ENCODE measurements at places on chromosomes 7 and 10. TPM values are rescaled to one million over a fixed set of nuclear protein-coding genes. Genes with fewer than 3 reads are reported as not detected.

NCF1 gene
- total RNA-seq: 0.39 TPM

LAMB1 gene
- not detected for total RNA-seq

MRLN gene
- total RNA-seq: 0.23 TPM

KCNMA1 gene
- total RNA-seq: not detected

GRCh38 chr10:15678851-15679250, 40.9 kb downstream of the ITGA8 start:
- no peaks in the 10 kb centered on the region for H3K36me3 ChIP-seq
- DNase-seq: no peak
- peaks cover 4% of the 10 kb centered on the region for H3K27me3 ChIP-seq
- H3K4me3 ChIP-seq: no peak overlapping the region
- H3K4me1 ChIP-seq: no peaks in the 10 kb centered on the region

DNA sequence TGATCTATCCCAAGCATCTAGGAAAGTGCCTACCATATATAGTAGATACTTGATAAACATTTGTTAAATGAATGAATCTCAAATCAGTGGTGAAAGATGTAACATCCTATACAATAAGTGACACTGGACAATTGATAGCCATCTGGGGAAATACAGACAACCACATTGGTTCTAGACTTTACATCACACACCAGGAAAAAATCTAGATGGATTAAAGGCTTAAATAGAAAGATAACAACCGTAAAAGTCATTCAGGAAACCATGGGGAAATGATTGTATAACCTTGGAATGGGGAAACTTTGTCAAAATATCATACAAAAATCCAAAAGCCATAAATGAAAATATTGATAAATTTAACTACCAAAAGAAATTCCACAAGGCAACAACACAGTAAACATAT, 7.0 kb upstream of the GARIN1A start:
- no peak overlapping the region for H3K4me3 ChIP-seq
- DNase-seq: no peak
- H3K27ac ChIP-seq: no peak overlapping the region
- no peaks in the 10 kb centered on the region for H3K4me1 ChIP-seq
- no peaks in the 10 kb centered on the region for H3K27me3 ChIP-seq
- H3K36me3 ChIP-seq: peaks cover 8% of the 10 kb centered on the region

DNA sequence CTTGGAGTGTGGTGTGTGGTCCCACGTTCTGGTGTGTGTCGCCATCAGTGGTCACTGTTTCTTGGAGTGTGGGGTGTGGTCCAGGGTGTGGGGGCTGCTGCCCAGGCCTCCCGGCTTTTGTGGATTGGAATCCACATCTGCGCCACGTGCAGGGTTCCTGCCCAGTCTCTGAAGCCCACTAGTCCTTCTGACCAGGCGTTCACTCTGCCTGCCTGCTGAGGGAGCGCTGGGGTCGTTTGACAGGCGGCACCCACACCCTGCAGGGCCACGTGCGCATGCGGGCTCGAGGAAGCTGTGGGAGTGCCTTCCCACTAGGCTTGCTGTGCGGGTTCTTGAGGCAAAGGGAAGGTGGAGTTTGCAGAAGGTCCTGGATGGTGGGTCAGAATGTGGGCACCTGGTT, 51.4 kb downstream of the INPP5A start:
- H3K4me3 ChIP-seq: peak overlapping the region; percentile 62
- peak overlapping the region; percentile 83 for H3K27ac ChIP-seq
- peaks cover 32% of the 10 kb centered on the region for H3K4me1 ChIP-seq

DNA sequence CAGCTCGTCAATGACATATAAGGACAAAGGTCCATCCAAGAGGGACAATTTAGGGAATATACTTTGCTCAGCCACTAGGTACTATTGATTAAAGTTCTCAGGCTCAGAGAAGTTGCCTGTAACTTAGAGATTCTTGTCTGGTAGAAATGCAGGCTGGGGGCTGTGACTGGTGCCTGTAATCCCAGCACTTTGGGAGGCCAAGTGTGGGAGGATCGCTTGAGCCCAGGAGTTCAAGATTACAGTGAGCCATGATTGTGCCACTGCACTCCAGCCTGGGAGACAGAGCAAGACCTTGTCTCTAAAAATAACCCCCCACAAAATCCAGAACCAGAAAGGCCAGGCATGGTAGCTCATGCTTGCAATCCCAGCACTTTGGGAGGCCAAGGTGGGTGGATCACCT, 36.2 kb upstream of the ACTR3B start:
- H3K4me1 ChIP-seq: no peaks in the 10 kb centered on the region
- DNase-seq: no peak
- H3K4me3 ChIP-seq: no peak overlapping the region

DNA sequence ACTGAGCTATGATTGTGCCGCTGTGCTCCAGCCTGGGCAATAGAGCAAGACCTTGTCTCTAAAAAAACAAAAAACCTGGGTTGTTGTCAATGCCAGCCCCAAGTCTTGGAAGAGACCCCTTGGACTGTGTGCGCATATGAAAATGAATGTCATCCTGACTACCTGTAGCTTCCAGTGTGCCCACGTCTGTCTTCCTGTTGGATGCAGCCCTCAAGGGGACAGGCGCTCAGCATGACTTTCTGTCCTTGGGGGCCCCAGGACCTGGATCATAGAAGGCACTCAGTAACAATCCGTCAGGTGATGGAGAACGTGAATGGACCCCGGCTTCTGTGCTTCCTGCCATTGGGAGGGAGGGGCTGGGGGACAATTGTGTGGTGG, 9.0 kb downstream of the PRF1 start:
- no peak overlapping the region for H3K4me3 ChIP-seq
- DNase-seq: no peak
- peaks cover 19% of the 10 kb centered on the region for H3K36me3 ChIP-seq
- no peak overlapping the region for H3K27ac ChIP-seq
- peaks cover 37% of the 10 kb centered on the region for H3K4me1 ChIP-seq

Measured in activated T-helper 1 cell treated with anti-CD3 and anti-CD28 coated beads, Interleukin-12 subunit alpha, Interleukin-12 subunit beta, Interleukin-2, Interleukin-4 antibody, amounts not matched to agents 30 ng/mL and 10 ng/mL and 1 ng/mL, durations not matched to agents 14 hours and 24 hours and 36 hours (primary cell).